Foreskin keratinocyte (primary cell): ENCODE measurements at places on chromosomes 4 and X. TPM values are rescaled to one million over a fixed set of nuclear protein-coding genes. Genes with fewer than 3 reads are reported as not detected.

DNA sequence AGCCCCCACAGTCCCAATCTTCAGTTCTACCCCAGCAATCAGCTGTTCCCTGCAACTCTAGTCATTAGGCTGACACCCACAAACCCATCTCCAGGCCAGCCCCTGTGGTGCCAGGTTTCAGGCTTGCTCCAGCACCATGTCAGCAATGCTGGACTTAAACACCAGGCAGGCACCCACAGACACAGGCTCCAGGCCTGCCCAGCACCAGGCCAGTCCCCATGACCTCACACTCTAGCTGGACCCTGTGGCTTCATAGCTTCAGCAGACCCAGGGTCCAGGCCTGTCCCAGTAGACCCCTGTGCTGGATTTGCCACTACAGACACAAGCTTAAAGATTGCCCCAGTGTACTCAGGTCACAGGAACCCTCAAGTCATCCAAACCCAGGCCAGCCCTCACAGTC is 300.3 kb downstream of the CHIC1 start:
- DNase-seq, result no peak

MMGT1 gene
- polyA plus RNA-seq, result 9.9 and 11.7 TPM in 2 replicates

GRCh38 chr4:59553063-59553720 is 1646.9 kb upstream of the ADGRL3 start:
- DNase-seq, result peak; percentile 42

SOD3 gene
- polyA plus RNA-seq, result 0.04 TPM in 1 of 2 replicates, not detected in the other

CXorf49B gene
- not detected in 2 replicates for polyA plus RNA-seq

SCML1 gene
- polyA plus RNA-seq, result 4.7 and 7.1 TPM in 2 replicates

DNA sequence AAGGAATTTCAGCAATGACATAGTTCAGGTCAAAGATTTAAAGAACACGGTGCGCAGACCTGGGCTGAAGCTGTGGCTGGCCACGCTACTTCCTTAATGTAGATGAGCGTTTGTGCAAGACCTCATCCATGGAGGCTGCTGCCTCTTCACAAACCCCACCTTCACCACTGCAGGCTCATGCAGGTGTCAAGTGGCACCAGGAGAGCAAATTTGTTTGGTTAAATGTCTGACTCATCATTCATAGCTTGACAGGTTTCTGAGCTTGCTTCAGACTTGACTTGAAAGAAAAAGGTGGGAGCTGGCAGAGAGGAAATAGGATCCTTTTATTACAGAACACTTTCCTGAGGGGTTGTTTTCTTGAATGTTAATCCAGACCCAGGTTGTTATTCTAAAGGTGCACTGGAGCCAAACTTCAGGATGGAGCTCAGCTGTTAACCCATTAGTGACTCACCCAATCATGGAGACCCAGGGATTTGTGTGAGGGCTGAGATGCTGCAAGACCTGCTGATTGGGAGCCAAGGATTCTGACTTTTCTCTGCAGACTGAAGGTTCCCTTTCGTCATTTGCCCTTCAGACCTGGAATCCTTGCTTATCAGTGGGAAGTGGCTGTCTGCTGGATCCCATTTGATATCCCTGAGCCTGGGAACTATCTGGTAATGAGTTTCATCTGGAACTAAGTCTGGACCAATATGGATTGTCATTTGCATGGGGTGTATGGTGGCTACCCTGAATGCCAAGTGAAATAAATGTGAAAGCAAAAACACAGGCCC is 315.3 kb downstream of the PTTG2 start:
- DNase-seq, result peak; percentile 72

DNA sequence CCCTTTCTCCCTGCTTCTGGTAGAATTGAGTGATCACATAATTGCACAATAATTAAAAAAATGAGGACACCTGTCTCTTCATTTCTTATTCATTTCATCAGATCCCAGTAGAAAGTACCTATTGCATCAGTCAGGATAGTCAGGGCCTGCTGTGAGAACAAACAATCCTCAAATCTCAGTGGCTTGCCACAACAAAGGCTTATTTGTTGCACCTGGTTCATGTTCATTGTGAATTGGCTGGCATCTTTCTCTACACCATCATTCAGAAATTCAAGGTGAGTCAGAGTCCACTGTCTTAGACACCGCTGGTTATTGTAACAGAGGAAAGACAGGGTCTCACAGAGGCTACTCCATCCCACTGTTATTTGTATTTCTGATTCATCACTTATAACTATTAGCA is 409.8 kb downstream of the STIM2 start:
- peak; percentile 56 for DNase-seq

GRCh38 chrX:19063030-19063429 is 59.2 kb downstream of the ADGRG2 start:
- DNase-seq, result no peak

DNA sequence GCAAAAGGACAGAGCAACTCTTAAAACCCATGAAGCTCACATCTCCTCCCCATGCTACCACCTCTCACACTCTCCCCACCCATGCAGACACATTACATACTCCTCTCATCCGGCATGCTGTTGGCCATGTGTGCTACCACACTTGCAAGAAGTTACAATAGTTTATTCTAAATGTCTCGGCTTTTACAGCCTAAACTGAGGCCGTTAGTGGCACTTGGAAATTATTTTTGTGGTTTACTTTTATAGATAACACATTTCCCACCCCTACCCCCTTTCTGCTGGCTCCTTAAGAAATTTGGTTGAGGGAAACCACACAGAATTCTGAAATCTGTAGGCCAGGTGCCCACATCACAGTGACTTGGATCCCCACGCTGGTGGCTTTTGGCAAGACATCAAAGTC is 141.1 kb upstream of the HHIP start:
- no peak for DNase-seq

- DNase-seq, result no peak
These were observed 52.6 kb upstream of the RAB33B start for GRCh38 chr4:139401368-139401767.

- no peak for DNase-seq
These were observed 28.9 kb downstream of the AFF1 start for GRCh38 chr4:86963697-86964096.

LUZP4 gene
- not detected in 2 replicates for polyA plus RNA-seq

SSX4 gene
- not detected in 2 replicates for polyA plus RNA-seq

GRCh38 chr4:154015578-154015977 is 226.7 kb upstream of the SFRP2 start:
- no peak for DNase-seq

DNA sequence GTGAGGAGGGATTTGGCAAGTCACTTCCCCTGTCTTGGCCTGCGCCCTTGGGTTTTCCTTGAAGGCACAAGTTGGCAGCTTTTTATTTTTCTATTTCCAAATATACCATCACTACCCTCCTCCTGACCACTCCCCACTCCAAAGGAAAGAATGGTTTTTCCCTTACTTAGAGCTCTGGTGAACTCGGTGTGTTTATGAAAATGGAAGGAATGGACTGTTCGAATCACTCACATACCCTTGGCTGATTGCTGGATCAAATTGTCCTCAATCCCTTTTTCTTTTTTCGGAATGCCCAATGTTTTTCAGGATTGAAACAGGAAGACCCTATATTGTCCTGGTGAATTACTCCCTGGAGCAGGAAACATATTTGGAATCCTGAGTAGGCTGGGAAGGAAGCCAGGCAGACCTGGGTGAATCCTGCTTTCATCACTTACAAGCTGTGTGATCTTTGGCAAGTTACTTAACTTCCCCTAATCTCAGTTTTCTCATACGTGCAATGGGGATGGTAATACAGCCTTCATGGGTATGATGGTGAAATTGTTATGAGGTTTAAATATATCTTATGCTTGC is 70.7 kb downstream of the RTL5 start:
- DNase-seq, result no peak

DNA sequence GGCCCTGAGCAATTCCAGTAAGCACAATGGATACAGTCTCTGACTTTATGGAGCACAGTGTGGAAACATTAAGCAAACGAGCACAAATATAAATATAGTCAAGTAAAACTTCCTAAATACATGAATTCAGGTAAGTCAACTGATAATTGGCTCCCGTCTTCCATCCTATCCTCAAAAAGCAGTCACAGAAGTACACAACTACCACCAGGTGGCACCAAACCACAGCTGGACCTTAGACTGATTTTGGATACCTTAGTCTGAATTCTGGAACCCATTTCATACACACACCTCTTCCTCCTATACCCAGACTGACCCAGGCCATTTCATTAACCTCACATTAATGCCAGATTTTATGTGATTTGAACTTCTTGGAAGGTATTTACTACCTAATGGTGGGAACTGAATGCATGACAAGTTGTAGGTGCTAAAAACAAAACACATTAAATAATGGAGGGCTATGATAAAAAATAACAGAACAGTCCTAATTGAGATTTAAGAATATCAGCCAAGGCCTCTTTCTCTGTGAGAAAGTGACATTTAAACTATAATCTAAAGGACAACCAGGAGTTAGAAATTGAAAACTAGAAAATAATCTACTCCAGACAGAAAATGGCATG is 77.5 kb downstream of the ELF2 start:
- DNase-seq, result peak; percentile 68

GIMD1 gene
- polyA plus RNA-seq, result not detected in 2 replicates

DNA sequence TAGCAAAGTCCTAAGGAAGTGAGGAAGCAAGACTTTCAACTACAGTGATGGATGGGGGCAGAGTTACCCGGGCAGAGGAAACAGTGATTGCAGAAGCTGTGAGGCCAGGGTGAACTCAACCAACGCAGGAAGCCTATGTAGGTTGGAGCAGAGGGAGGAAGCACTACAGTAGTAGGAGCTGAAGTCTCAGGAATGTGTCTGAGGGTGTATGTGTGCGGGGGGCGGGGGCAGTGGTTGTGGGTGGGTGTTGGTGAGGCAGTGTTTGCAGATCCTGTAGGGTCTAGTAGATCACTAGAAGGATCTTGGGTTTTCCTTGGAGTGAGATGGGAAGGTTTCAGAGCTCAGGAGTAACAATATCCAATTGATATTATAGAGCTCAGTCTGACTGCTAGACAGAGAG is 9.9 kb upstream of the MID1 start:
- DNase-seq, result no peak

DNA sequence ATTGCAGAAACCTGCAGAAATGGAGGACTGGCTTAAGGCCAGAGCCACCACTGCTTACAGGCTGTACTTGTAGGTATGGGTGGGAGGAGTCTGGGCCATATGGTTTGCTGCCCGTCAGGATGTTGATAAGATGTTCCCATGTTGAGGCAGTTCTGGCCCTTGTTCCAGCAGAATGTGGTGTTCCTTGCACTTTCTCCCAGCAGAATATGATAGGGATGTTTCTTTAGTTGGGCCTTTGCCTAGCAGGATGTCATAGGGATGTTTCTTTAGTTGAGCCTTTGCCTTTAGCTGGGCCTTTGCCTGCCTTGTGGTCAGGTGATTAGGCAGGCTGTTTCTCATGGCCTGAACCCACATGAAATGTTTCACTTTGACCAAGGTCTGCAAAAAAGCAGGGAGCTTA is 139.1 kb upstream of the PAQR3 start:
- no peak for DNase-seq

FAM149A gene
- 0.39 and 0.50 TPM in 2 replicates for polyA plus RNA-seq

MAGEB2 gene
- not detected in 2 replicates for polyA plus RNA-seq

CRMP1 gene
- not detected in 2 replicates for polyA plus RNA-seq

DNA sequence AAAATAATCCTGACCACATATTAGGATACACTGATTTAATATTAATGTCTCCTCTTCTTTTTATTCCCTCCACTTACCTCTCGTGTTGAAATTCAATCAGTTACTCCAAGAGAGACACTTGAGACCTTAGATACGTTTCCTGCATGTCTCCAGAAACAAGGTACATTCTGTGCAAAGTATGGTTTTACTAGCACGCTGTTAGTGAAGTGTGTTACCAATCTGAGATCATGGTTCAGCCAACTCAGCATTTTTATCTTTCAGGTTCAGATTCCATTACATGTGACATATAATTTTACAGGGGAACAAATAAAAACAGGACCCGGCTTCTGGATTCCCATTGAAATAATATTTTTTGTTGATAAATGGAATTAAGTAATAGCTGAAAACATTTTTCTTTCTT is 32.2 kb downstream of the PDLIM5 start:
- DNase-seq, result no peak

GRCh38 chrX:13742397-13743176 is 8.0 kb downstream of the OFD1 start:
- no peak for DNase-seq

- no peak for DNase-seq
These were observed 424.9 kb downstream of the SH2D1A start for GRCh38 chrX:124771292-124771691.

DNA sequence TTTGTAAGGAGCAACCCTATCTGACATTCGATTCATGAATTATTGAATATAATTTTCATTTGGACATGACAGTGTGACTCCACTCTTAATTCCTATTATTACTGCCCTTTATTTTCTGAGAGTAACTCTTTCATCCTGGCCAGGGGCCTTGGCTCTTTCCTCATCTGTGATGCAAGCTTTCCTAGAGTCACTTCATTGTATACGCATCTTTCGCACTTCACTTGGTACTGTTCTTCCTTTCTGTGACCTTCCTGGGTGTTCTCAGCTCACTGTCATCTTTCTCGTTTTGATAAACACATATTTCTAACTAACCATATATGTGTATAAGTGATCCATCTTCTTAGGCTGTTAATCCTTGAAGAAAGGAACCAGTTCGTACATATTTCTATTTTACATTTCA is 160.3 kb downstream of the PDGFC start:
- no peak for DNase-seq

- DNase-seq, result peak; percentile 7
These were observed 14.9 kb upstream of the TCEANC start for GRCh38 chrX:13638021-13638420.

GRCh38 chr4:89868276-89868675 is 26.4 kb upstream of the MMRN1 start:
- no peak for DNase-seq

NEIL3 gene
- 4.3 and 7.7 TPM in 2 replicates for polyA plus RNA-seq

DNA sequence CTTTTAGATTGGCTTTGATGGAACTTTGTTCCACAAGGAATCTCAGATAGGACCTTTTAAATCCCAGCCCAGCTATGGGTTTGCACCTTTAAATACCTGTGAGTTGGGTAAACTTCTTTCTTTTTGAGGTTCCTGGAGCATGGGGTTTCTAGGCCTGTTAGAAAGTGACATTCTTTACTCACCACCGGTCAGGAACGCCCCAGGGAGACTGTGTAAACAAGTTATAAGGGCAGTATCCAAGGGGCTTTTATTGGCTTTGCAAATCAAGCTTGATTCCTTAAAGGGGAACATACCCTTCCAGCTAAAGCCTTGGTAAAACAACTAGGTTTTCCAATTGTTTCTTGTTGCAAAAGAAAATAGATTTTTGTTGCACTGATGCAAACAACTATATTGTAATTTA is 93.4 kb downstream of the TENT5D start:
- DNase-seq, result no peak

TIGD4 gene
- polyA plus RNA-seq, result 0.02 and 0.07 TPM in 2 replicates

DNA sequence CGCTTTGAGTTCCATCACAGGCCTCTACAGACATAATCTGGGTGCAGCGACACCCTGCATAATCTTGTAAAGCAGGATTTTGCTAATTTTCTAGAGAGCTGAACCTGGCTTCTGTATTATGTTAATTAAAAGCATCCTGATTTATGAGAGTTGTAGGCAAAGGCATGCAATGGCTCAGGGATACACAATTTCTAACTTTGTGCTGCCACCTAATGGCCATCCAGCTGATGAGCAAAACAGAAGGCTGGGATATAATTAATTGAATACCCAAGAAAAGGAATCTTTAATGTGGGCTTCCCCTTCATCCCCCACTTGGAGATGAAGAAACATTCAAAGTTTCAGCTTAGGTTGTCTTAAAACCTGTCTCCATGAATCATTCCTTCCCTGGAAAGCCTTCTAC is 78.1 kb downstream of the BMP15 start:
- no peak for DNase-seq
